SK-N-SH (cell line): ENCODE measurements at places on chromosomes 4 and X. TPM values are rescaled to one million over a fixed set of nuclear protein-coding genes. Genes with fewer than 3 reads are reported as not detected.

The TXK gene
- 0.60 and 0.61 TPM in 2 replicates for polyA plus RNA-seq

The SNCA gene
- polyA plus RNA-seq: 12.0 and 12.9 TPM in 2 replicates

The PDE5A gene
- polyA plus RNA-seq: 6.4 and 10.1 TPM in 2 replicates

The VEGFD gene
- 5.3 and 6.3 TPM in 2 replicates for polyA plus RNA-seq

The COQ2 gene
- polyA plus RNA-seq: 14.8 and 15.6 TPM in 2 replicates

The TAF7L gene
- polyA plus RNA-seq: 0.38 and 0.39 TPM in 2 replicates

The DCAF4L1 gene
- 0.05 and 0.11 TPM in 2 replicates for polyA plus RNA-seq

The CT47B1 gene
- not detected in 2 replicates for polyA plus RNA-seq

The VEGFC gene
- 81.9 and 84.7 TPM in 2 replicates for polyA plus RNA-seq

The PSAPL1 gene
- 0.02 and 0.03 TPM in 2 replicates for polyA plus RNA-seq

The PLXNB3 gene
- polyA plus RNA-seq: 13.8 and 15.5 TPM in 2 replicates

- no peak for DNase-seq
Observed at GRCh38 chrX:120549483-120550452, 11.0 kb downstream of the CUL4B start.

- no peak for DNase-seq
Observed at GRCh38 chr4:151322570-151322969, 2.8 kb downstream of the SH3D19 start.

DNA sequence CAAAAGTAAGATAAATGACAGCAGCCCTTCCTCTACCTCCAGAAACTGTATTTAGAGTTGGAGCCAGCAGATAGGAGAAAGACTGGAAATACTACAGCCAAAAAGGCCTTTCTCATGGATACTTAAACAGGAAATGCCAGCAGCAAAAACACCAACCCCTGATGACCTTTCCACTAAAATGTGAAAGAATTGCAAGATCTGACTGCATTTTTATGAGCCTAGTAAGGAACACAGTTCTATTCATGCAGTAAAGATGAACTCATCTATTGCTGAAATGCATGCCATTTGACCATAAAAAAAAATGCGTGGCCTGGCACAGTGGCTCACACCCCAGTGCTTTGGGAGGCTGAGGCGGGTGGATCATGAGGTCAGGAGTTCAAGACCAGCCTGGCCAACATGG lies 19.9 kb downstream of the ABCG2 start:
- DNase-seq: no peak

DNA sequence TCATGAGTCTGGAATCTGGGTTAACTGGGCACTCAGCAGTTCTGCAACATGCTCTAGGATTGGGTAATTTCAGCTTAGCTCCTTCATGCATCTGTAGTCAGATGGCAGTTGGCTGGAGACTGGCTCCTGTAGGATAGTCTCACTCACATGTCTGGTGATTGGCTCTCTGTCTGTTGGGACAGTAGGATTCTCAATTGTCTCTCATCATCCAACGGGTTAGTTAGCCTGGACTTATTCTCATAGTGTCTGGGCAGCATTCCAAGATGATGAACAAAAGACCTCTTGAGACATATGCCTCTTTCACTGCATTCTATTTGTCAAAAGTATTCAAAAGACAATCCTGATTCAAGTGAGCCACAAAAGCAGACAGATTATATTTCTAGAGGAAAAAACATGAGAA lies 795.6 kb upstream of the GALNTL6 start:
- no peak for DNase-seq

GRCh38 chrX:121195719-121196118 lies 148.3 kb downstream of the GLUD2 start:
- no peak for DNase-seq

DNA sequence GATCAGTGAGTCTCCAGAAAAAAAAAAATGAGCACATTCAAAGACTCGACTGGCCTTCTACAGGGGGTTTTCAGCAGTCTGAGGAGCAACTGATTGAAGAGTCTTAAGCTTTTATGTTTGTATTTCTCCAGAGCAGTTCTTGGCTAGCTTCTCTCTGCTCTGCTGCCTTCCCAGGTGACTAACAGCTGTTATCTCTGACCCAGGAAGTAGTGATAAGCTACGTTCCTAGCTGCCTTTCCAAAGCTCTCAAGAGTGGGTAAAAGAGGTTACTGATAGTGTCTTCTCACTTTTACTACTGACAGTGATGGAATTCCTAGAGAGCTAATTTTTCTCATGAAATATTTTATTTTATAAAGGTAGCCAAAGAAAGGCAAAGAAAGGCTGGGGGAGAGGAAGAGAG lies 66.6 kb downstream of the ENOX2 start:
- no peak for DNase-seq

- DNase-seq: no peak
Observed at GRCh38 chrX:37603938-37604409, 32.5 kb downstream of the LANCL3 start.

GRCh38 chrX:153633048-153633447 lies 14.0 kb upstream of the DUSP9 start:
- DNase-seq: peak; percentile 15

GRCh38 chrX:85922821-85923220 lies 124.5 kb downstream of the CHM start:
- DNase-seq: no peak

DNA sequence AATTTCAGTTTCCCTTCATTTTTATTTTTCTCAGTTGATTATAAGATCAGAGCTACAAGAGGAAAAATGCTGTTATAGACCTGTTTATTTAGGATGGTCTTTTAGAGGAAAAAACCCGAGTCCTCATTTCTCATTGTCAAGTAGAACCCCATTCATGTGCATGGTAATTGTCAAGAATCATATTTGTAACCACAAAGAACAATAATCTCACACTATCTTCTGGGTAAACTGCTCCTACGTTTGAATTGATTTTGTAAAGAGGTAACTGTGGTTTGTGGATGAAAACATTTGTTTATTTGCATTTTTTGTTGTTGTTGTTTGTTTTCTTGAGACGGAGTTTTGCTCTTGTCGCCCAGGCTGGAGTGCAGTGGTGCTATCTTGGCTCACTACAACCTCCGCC lies 23.8 kb downstream of the RAPGEF2 start:
- DNase-seq: no peak

DNA sequence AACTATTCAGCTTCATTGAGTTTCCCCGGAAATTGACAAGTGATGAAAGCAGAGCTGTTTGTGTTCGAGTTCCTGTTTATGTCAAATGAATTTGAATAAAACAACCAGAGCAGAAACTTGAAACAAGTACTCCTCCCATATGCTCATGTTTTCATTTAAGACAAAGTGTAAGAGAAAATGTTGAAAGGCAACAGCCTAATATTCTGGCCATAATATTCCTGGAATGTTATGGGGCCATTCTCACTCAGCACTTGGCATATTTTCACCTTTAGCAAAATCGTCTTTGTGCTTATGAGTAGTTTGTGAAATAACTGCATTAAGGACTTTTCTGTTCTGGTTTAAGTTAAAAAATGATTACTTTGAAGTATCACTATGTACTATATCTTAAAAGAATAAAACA lies 276.0 kb upstream of the FAT1 start:
- DNase-seq: no peak

- DNase-seq: no peak
Observed at GRCh38 chr4:6439120-6439762, 33.2 kb downstream of the PPP2R2C start.

GRCh38 chr4:135267148-135267865 lies 1065.7 kb upstream of the PABPC4L start:
- DNase-seq: no peak

GRCh38 chr4:40837094-40837870 lies 87.5 kb downstream of the NSUN7 start:
- no peak for DNase-seq

GRCh38 chr4:167176723-167177367 lies 57.4 kb downstream of the SPOCK3 start:
- DNase-seq: no peak

DNA sequence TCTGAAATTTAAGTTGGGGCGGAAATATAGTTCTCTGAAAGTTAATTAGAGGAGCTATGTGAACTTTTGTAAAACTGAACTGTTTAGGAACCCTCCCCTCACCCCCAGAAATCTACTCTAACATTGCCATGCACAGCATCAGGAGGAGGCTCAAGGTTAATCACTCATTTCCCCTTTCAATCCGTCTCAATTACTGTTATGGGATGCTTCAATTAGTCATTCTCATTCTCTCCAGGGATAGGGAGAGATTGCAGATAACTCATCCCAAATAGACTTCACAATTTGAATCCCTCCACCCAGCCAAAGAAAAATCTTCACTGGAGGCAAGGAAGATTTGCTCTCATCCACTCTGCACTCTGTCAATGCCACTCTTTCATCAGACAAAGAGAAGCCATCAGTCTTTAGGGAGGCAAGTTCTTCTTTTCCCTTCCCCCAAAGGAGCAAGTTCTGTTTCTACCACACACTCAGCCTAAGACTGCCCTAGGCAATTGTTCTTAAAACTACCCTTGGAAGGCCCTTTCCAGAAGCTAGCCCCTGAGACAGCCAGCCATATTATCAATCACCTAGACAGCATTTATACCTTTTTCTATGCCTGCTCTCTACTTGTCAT lies 140.4 kb downstream of the SLC10A7 start:
- peak; percentile 0 for DNase-seq

GRCh38 chr4:188858696-188859095 lies 719.5 kb downstream of the TRIML1 start:
- DNase-seq: no peak

DNA sequence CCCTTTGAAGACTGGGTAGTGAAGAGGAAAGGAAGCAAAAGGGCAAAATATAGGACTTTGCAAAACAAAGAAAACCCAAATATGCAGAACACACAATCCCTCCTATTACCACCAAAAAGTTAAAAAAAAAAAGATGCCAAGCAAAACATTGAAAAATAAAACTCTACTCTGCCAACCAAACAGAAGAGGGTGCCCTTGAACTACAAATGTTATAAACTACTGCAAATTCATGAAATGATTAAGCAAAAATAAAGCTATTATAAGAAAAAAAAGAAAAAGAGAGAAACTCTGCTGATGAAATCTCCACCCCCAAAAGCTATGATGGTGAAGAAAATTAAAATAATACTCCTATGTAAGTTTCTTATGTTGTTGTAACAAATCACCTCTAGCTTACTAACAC lies 168.5 kb upstream of the STK26 start:
- DNase-seq: no peak

- DNase-seq: no peak
Observed at GRCh38 chrX:108091878-108092291, 307 bp downstream of the ATG4A start.

DNA sequence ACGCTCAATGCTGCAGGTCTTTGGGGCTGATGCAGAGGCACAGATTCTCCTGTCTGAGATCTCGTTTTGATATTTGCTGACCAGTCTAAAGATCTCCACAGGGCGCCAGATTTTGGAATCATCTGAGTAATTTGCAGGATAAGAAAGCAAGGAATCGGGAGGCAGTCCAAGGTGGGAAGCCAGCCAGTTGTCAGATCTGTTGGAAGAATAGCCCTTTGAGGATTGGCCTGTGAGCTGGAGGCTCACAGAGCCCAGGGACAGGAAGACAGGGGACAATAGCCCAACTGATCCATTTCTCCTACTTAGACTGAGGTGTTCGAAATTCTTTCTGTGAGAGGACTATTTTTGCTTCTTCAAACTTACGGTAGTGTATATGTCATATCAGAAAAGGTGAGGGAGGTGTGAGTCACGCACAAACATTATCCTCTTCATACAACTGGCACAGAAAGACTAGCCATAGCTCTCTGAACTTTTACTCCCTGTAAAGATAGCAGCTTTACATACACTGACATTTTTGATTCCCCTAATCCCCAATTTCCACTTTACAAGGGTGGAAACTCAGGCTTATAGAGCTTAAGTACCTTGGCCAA lies 8.8 kb downstream of the DIPK2B start:
- DNase-seq: no peak

DNA sequence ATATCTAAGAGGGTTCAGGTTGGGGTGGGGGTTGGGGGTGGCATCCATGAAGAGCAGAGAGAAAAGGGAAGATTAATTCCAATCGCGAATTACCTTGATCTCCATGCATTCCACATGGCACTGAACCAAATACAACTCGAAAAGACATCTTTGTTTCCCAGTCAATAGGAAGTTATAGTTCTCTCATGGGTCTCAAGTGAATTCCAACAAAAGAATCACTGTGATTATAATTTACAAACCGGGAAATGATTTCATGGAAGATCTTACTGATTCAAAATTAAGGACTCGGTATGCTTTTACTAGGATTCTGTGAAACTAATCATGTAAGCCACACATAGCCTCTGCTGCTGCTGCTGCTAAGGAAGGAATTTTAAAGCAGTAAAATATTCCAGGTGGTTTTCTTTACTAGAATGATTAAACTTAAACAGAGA lies 26.6 kb upstream of the AMELX start:
- no peak for DNase-seq

GRCh38 chr4:80209340-80209701 lies 12.0 kb downstream of the PRDM8 start:
- no peak for DNase-seq

- DNase-seq: no peak
Observed at GRCh38 chr4:70969076-70969475, 24.4 kb upstream of the DCK start.

DNA sequence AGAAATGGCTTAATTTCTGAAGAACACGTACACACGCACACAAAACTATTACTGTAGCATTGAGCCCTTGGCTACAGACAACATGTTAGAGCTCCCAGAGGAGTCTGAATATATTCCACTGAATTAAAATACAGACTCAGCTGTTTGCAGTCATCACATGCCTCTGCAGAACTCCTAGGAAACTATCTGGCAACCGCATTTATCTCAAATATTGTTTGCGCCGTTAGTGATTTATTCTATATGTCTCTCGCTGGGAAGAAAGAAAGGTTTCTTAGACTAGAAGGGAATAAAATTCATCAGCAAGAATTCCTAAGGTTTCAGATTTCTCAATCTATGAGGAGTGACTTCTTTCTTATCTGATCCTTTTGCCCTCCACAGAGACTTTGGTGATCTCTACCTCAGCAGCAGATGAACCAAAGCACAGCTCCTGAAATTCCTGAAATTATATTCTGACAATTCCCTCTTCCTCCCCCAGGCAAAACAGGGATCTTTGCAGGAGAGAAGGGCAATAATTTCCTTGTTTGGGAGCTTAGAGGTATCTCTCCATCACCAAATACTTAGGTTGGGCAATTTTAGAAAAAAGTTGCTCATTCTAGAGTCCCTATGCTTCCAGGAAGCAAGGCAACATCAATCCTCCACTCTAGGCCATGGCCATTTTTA lies 199.2 kb downstream of the APBB2 start:
- DNase-seq: no peak

GRCh38 chrX:123489011-123489410 lies 243.8 kb downstream of the THOC2 start:
- no peak for DNase-seq

GRCh38 chr4:163681208-163681821 lies 186.8 kb downstream of the TMA16 start:
- DNase-seq: peak; percentile 48

DNA sequence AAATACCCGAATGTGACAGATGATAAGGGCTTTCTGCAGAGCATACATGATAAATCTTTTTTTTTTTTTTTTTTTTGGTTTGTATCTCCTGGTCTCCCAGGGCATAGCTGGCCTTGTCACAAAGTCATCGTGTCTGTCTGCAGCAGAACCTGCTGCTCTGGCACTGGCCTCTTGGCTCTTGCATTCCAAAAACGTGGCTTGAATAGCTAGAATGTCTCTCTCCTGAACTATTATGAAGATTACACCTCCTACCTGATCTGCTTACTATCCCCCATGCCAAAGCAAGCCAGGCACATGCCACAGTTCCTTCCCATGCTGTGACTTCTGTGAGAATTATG lies 50.4 kb upstream of the SCRG1 start:
- peak; percentile 36 for DNase-seq

GRCh38 chr4:114040319-114041116 lies 61.1 kb upstream of the ARSJ start:
- peak; percentile 12 for DNase-seq
